ENCODE measurements at places on chromosomes 12 and 14. TPM values are rescaled to one million over a fixed set of nuclear protein-coding genes. Genes with fewer than 3 reads are reported as not detected.

GRCh38 chr12:57895389-57896114 is 45.8 kb upstream of the ATP23 start:
- DNase-seq = peak; percentile 52
- H3K4me3 ChIP-seq = no peak overlapping the region
- no peaks in the 10 kb centered on the region for H3K36me3 ChIP-seq
- H3K27ac ChIP-seq = peak overlapping the region; percentile 96
- peaks cover 58% of the 10 kb centered on the region for H3K4me1 ChIP-seq
- H3K27me3 ChIP-seq = no peaks in the 10 kb centered on the region

DNA sequence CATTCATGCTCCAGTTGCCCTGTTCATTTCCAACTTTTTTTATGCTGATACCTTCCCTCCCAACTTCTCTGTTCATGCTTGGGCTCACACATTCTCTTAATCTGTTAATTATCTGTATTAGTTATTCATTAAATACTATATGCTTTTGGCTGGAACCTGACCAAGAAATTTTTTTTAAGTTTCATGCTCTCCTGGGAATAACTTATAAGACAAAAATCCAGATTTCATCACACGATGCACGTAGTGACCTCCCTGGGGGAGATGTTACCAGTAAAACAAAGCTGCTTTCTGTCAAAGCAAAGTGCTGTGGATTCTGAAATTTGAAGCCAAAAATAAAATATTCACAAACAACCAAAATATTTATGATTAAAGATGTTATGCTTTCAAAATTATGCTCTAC is 215.0 kb upstream of the USP15 start:
- H3K4me1 ChIP-seq = no peaks in the 10 kb centered on the region
- H3K36me3 ChIP-seq = no peaks in the 10 kb centered on the region
- H3K27me3 ChIP-seq = no peaks in the 10 kb centered on the region
- no peak overlapping the region for H3K4me3 ChIP-seq

GRCh38 chr12:28872654-28873268 is 276.3 kb upstream of the FAR2 start:
- no peaks in the 10 kb centered on the region for H3K27me3 ChIP-seq
- H3K27ac ChIP-seq = no peak overlapping the region
- H3K4me3 ChIP-seq = no peak overlapping the region
- H3K4me1 ChIP-seq = peaks cover 2% of the 10 kb centered on the region
- no peaks in the 10 kb centered on the region for H3K36me3 ChIP-seq
- peak; percentile 67 for DNase-seq

Gene PRIMA1
- polyA plus RNA-seq = not detected

- H3K4me3 ChIP-seq = no peak overlapping the region
- no peak for DNase-seq
- no peaks in the 10 kb centered on the region for H3K36me3 ChIP-seq
Measured at GRCh38 chr12:96502477-96502876, 13.1 kb downstream of the CFAP54 start.

Gene METAP2
- 62.5 TPM for polyA plus RNA-seq

Measured in IMR-90 (cell line).